ENCODE measurements at places on chromosomes 2 and 18.
A peak's percentile ranks its signal among the peaks of the same experiment; 100 is the strongest.

DNA sequence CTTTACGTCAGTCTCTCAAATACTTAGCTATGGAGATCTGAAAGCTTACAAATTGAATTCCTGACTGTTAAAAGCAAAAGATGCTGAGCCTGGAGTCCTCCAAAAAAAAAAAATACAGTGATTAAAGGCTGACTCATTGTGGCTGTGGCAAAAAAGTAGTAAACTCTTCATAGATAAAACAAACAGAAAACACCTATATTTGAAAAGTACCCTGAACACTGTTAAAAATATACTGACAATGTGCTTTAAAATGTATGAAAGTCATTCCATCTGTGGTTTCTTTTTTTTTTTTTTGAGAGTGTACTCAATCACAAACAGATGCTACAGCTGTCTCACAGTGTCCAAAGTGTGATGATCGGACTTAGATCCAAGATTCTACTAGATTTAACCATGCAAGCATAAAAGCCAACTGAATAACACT, 267.6 kb upstream of the CYP26B1 start:
- peak; percentile 95 for DNase-seq

DNA sequence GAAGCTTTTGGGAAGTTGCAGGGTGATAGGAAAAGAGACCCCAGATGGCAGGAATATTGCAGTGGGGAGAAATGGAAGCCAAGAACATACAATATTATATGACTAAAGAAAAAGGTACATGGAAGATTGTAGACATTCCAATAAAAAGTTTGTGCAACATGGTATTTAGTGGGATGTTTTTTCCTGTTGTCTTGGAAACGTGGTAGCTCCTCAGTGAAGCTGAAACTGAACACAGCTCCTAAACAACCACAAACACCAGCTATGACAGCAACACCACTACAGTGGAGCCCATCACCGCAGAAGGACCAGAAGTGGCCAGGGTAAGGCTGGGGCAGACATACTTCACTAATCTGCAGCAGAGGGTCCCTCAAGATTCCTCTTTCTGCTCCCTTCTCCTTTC, 246.8 kb downstream of the CDH20 start:
- no peak for DNase-seq

DNA sequence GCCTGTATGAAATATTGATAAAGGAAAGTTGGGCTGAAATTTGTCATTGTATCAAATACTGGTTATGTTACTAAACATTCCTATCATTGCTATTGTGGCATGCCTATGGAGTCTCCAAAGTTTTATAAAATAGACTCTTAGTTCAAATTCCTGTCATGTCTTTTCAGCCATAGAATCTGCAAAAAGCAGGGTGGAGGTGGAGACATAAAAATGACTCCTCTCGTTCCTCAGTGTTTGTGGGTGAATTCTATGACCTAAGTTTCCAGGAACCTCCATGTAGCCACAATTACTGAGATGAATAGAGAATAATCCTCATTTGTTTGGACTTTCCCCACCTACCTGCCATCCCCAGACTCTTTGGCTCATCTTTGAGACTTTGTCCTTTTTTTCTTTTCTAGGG, 326.3 kb upstream of the ETAA1 start:
- no peak for DNase-seq

GRCh38 chr2:135728064-135728743, 13.5 kb upstream of the UBXN4 start:
- DNase-seq: no peak

- no peak for DNase-seq
These were observed 53.4 kb downstream of the FHOD3 start for GRCh38 chr18:36350839-36351469.

- no peak for DNase-seq
These were observed 1573.4 kb upstream of the NXPH2 start for GRCh38 chr2:140353541-140353940.

GRCh38 chr2:97868986-97869721, 126.6 kb downstream of the TMEM131 start:
- DNase-seq: peak; percentile 69

- DNase-seq: peak; percentile 25
These were observed 11.4 kb upstream of the PROKR1 start for GRCh38 chr2:68632021-68632420.

- no peak for DNase-seq
These were observed 310.5 kb downstream of the PTPRM start for GRCh38 chr18:7877609-7878008.

- DNase-seq: no peak
These were observed 158.2 kb downstream of the LAMA3 start for GRCh38 chr18:23847321-23847986.

- peak; percentile 95 for DNase-seq
These were observed 96.0 kb upstream of the RIOK3 start for GRCh38 chr18:23356915-23357601.

DNA sequence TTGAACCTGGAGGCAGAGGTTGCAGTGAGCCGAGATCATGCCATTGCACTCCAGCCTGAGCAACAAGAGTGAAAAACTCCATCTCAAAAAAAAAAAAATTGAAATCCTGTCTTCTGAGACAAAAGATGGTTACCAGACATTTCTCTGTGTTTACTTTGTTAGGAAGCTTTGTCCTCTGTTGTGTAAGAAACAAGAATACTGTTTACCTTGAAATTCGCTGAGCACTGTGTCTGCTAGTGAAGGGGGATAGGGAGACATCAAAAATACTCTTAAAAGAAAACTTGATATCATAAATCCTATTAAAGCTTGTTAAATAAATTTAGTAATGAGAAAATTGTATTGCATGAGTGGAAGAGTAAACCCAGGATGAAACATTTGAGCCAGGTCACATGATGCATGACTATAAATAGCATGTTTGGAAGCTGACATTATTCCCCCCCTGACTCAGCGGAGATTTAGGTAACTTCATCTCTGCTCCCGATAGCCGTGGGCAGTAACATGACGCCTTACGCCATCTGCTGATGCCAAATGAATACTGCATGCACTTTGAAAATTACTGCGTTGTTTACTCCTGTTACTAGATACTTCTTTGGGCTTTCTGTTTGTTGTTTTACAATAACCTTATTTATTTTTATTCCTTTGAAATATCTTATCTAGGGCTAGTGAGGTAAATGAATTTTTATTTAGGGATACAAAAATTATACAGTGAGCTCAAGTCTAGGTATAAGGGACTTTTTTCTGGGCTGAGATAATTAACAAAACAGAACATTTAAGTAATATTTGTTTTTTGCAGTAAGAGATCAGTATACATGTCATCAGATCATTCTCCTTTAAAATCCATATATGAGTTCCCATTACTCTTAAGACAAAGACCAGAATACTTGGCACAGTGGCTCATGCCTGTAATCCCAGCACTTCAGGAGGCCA, 134.9 kb downstream of the MAP3K20 start:
- DNase-seq: peak; percentile 96

- peak; percentile 2 for DNase-seq
These were observed 210.5 kb upstream of the PIK3C3 start for GRCh38 chr18:41744421-41745030.

GRCh38 chr2:65429786-65430602, 2.4 kb downstream of the SPRED2 start:
- DNase-seq: peak; percentile 50

DNA sequence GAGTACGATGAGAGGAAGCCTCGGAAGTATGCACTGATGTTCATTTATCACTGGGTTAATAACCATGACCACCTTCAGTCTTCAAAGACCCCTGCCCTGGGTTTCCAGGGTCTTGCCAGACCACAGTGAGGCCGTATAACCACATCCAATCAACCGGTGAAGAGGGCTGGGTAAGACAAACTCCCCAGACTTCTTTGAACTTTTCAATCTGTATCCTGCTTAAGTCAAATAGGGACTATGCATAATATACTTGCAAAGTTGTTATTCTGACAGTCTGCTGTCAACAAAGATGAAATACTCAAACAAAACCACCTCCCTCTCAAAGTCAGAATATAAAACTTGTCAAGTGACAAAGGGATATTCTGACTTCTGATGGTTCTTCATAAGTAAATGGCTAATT, 54.0 kb downstream of the KLF7 start:
- no peak for DNase-seq

DNA sequence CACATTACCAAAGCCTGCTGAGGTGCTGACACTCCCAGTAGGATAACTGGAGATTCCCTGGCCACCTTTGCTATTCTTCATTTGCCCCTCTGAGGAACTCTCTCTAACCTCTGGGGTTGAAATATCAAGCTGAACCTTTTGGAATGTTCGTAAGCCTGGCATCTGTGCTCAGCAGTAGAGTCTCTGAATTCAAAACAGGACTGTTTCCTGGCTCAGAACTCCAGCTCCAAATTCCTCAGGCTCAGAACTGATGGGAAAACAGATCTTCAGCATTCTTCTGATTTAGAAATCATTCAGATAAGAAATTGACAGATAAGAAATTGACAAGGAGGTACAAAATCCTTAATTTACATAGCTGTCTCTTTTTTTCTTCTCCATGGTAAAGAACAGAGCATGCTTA, 22.2 kb upstream of the POU3F3 start:
- no peak for DNase-seq

GRCh38 chr2:123245156-123245555, 779.9 kb upstream of the CNTNAP5 start:
- DNase-seq: no peak

DNA sequence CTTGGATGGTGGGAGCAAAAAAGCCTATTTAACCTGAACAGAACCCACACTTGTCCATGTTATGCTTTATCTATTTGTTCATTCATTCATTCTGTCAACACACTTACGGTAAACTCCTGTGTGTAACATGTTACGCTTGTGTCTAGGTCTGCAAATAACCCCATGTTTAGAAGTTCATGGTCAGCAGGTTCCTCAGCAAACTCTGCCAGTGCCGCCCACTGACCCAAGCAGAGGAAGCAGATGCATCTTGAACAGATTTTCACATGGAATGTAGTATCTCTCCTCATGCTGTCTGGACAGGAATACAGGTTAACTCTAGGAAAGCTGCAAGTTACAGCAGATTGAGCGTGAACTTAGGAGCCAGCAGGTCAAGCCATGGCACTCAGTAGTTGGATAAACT, 213.7 kb upstream of the COPS8 start:
- no peak for DNase-seq
